ENCODE measurements at places on chromosomes 5 and 9. TPM values are rescaled to one million over a fixed set of nuclear protein-coding genes. Genes with fewer than 3 reads are reported as not detected.

FAM78A gene
- total RNA-seq = 0.28 TPM

AJM1 gene
- 4.1 TPM for total RNA-seq

MEIKIN gene
- not detected for total RNA-seq

ENTPD8 gene
- 0.19 TPM for total RNA-seq

STPG3 gene
- total RNA-seq = not detected

SPATA31A5 gene
- total RNA-seq = not detected

GLDC gene
- 10.7 TPM for total RNA-seq

TAS2R1 gene
- not detected for total RNA-seq

FREM1 gene
- total RNA-seq = not detected

Data from A549 treated with AZD2906 at 1 μM for 4 hours (cell line).